ENCODE measurements at places on chromosomes 16 and 17. TPM values are rescaled to one million over a fixed set of nuclear protein-coding genes. Genes with fewer than 3 reads are reported as not detected.

GRCh38 chr16:86911437-86911958, 333.1 kb downstream of the FOXL1 start:
- DNase-seq = no peak

GRCh38 chr16:70779361-70779760, 21.6 kb downstream of the VAC14 start:
- DNase-seq = no peak

- DNase-seq = peak; percentile 9
Observed at GRCh38 chr17:63772801-63773271, 561 bp downstream of the CCDC47 start.

Gene COX4I1
- 486 TPM for total RNA-seq

Gene CCL16
- total RNA-seq = not detected

Gene NHLRC4
- total RNA-seq = 1.9 TPM
